Stimulated activated CD4-positive, alpha-beta T cell treated with anti-CD3 and anti-CD28 coated beads, Interleukin-1b, Interleukin-23, amount 100 ng/mL, for 24 hours (primary cell): ENCODE measurements at places on chromosomes 11 and 22.

GRCh38 chr11:77370217-77370616, 68.7 kb upstream of the GDPD4 start:
- DNase-seq, result no peak

DNA sequence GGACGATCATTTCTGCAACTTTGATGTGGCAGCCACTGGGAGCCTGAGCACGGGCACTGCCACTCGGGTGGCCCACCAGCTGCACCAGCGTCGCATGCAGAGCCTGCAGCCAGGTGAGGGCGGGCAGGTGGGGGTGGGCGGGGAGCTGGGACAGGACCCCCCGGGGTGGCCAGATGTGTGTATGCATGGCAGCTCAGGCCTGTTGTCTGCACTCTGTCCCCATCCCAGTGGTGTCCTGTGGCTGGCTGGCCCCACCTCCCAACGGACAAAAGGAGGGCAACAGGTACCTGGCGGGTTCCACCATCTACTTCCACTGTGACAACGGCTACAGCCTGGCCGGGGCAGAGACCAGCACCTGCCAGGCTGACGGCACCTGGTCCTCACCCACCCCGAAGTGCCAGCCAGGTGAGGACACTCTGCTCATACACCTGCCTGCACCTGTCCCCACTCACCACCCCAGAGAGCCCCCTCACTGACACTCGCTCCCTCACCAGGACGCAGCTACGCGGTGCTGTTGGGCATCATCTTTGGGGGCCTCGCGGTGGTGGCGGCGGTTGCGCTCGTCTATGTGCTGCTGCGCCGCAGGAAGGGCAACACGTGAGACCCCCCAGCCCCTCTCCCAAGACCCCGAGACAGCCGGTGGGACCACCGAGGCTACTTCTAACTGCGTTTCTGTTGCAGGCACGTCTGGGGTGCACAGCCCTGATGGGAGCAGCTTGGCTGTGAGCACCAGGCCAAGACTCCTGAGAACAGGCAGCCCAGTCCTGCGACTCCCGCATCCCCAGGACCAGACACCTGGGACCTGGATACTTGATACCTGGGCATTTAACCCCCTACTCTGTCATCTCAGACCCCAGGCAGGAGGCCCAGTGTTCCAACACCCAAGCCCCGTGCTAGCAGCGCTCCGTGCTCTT, 6.7 kb downstream of the SUSD2 start:
- DNase-seq, result no peak

DNA sequence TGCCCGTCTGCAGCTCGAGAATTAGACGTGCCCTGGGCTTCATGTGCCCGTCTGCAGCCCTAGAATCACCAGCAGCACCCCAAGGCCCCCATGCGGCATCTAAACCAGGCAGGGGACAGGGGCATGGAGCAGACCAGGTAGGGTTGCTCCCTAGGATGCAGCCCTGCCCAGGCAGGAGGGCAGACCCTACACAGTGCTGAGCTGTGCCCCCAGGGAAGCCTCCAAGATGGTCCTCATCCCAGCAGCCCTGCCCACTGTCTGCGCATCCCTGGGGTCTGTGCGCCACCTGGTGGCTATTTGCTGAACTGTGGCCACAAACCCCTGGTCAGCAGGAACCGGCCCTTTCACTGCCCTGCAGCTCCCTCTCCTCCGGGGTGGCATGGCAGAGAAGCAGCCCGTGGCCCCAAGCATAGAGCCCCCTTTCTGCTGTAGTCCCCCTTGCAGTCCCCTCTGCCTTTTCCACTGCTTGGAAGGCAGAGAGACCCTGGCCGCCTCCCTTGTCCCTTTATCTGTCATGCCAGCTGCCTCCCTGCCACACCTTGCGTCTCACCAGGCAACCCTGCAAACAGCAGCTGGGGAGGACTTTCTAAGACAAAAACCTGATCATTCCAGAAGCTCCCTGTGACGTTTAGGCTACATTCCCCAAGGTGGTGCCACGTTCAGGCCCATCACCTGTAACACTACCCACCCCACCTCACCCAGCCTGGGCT, 86.6 kb downstream of the KCNQ1 start:
- peak; percentile 55 for DNase-seq

GRCh38 chr22:26724414-26724813, 67.0 kb downstream of the MIAT start:
- no peak for DNase-seq

- no peak for DNase-seq
Measured at GRCh38 chr11:31802990-31803812, 7.9 kb downstream of the PAX6 start.

- DNase-seq, result no peak
Measured at GRCh38 chr11:70487756-70488155, 89.4 kb downstream of the CTTN start.

- DNase-seq, result no peak
Measured at GRCh38 chr11:59416613-59417012, 9.6 kb downstream of the OR5A2 start.

- no peak for DNase-seq
Measured at GRCh38 chr11:32758291-32758690, 36.2 kb downstream of the CCDC73 start.

- DNase-seq, result no peak
Measured at GRCh38 chr11:36296884-36297543, 926 bp downstream of the PRR5L start.

DNA sequence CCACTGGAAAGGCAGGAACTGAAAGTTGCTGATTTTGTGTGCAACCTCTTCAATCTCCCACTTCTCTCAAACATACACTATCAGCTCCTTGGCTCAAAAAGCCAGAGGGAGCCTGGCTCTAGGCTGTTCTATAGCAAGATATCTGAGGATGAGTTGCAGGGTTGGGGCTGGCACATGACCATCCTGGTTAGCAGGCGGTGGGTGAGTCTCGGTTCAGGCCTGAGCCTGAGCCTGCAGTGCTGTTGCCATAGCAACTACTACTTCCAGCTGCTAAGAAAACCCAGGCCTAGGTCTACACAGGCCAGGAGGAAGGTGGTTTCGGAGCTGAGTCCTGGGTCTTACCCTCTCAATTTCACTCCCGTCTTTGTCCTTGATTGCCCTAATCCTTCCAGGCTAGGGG, 39.0 kb downstream of the CWC15 start:
- no peak for DNase-seq

GRCh38 chr11:12056119-12056518, 47.7 kb upstream of the DKK3 start:
- DNase-seq, result no peak

DNA sequence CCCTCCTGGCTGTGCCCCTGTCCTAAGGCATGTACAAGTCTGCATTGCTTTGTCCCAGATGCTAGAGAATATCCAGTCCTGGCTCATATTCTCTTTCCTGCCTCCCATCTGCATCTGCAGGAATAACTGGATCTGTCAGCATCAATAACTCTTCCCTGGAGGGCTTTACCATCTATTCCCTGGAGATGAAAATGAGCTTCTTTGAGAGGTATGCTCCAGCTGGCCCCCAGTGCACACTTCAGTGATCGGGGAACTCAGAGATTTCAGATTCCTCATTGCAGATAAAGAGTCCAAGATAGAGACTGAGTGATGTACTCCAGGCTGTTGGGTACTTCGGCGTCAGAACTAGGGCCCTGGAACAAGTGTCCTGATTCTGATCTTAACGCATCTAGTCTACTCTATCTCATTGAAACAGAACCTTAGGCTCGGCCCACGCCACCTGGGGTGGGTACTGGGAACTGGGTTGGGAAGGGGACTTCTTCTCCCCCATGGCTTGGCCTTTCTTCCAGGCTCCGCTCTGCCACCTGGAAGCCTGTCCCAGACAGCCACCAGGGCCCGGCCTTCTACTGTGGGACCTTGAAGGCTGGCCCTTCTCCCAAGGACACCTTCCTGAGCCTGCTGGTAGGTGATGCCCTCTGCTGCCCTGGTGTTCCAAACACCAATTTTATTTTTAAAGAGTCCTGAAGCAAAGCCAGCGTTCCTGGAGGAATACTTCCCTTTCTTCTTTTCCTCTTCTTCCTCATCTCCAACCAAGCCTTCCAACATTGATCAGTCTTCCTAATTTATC, 17.8 kb upstream of the GLB1L2 start:
- DNase-seq, result no peak

DNA sequence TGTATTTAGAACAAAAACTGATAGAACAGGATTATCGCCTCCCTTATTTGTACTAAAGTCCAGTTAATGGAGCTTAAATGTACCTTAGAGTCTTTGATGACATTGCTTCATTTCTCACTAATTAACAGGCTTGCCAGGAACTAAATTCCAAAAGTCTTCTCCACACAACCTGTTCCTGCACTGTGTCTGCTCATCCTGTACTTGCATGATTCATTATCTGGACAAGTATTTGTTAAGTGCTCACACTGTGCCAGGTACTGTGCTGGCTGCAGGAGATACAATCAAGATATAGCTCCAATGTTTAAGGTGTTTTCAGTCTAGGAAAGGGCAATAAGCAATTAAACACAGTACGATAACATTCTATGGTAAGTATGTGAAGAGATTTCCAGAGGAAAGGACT, 485.9 kb upstream of the TENM4 start:
- DNase-seq, result no peak

DNA sequence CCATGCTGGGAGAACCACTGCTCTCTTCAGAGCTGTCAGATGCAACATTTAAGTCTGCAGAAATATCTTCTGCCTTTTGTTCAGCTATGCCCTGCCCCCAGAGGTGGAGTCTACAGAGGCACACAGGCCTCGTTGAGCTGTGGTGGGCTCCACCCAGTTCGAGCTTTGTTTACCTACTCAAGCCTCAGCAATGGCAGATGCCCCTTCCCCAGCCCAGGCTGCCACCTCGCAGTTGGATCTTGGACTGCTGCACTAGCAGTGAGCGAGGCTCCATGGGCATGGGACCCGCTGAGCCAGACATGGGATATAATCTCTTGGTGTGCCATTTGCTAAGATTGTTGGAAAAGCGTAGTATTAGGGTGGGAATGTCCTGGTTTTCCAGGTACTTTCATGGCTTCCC, 229.1 kb upstream of the C11orf87 start:
- DNase-seq, result no peak

- no peak for DNase-seq
Measured at GRCh38 chr11:99841885-99842284, 821.1 kb downstream of the CNTN5 start.

GRCh38 chr11:72672597-72673238, 1.5 kb downstream of the PDE2A start:
- no peak for DNase-seq

DNA sequence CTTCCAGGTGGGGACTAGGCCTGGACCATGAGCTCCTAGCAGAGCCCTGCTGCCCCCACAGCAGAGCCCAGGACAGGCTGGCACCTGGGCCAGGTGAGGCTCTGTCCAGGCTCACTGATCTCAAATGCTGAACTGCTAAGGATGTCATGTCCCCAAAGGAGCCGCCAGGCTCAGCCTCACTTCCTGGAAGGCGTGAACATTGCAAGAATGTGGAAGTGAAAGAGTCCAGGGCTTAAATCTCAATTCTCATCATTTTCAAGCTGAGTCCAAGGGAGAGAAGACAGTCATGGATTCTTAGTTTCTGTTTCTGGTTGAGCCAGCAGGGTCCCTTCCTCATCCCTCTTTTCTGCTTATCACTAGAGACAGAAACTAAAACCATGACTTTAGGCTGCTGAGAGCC, 5.0 kb downstream of the ASCL2 start:
- no peak for DNase-seq

GRCh38 chr11:102717280-102717679, 7.5 kb downstream of the MMP8 start:
- DNase-seq, result no peak

- no peak for DNase-seq
Measured at GRCh38 chr11:74694136-74694930, 36.9 kb downstream of the CHRDL2 start.

DNA sequence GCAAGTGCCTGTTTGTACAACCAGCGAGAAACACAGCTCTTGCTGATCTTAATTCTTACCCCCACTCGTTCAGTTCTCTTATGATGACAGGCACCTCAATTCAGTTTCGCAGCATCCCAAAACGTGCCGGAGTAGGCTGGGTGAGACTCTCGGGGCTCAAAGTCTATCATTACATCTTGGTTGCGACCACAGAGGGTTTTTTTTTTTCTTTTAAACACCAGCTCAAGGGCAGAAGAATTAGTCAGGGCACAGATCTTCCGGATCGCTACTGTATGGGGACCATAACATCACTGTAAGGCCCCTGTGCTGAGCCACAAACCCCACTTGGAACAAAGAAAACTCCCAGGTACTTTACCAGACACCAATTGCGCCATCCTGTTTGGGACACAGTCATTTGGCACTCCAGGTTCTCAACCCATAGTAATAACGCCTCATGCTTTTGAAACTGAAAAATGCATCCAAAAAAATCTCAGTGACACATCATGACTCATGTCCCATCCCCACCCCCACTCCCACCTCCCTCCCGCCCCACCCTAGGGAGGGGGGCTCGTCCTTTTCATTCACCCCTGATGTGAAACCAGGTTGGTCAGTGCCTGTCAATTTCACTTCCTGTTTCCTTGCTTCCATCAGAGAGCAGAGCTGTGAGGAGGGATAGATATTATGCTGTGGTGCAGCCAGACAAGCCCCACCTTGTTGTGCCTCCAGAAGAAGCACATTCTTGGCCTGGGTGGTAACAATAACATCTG, 41.0 kb upstream of the CD5 start:
- DNase-seq, result peak; percentile 80

GRCh38 chr22:23763579-23763945, 772 bp downstream of the C22orf15 start:
- no peak for DNase-seq

- peak; percentile 18 for DNase-seq
Measured at GRCh38 chr11:120108154-120108784, 29.6 kb downstream of the TRIM29 start.

DNA sequence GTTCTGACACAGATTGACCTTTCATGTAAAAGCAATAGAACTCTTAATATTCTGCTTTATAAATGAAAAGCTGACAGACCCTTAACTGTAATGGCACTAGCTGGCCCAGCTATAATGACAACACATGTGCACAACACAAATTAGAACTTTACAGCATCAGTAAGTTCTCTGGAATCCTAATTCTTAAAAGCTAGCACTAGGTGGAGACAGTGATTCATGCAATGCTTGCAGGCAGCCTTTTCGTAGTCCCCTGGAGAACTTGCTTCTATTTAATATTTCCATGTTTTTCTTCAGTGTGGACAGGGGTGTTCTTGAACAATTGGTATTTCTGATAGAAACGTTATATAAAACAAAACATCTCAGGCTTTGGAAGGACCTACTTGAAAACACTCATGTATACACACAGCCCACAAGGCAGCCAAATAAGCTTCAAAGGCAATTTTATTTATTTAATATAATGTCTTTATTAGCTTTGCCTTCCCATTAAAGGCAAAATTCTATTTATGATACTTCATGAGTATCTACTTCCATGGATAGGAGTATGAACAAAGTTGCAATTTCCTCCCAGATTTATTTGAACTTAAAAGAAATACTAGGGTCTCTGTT, 374.3 kb upstream of the MPPED2 start:
- DNase-seq, result no peak
